ENCODE measurements at places on chromosomes 1 and 21.

DNA sequence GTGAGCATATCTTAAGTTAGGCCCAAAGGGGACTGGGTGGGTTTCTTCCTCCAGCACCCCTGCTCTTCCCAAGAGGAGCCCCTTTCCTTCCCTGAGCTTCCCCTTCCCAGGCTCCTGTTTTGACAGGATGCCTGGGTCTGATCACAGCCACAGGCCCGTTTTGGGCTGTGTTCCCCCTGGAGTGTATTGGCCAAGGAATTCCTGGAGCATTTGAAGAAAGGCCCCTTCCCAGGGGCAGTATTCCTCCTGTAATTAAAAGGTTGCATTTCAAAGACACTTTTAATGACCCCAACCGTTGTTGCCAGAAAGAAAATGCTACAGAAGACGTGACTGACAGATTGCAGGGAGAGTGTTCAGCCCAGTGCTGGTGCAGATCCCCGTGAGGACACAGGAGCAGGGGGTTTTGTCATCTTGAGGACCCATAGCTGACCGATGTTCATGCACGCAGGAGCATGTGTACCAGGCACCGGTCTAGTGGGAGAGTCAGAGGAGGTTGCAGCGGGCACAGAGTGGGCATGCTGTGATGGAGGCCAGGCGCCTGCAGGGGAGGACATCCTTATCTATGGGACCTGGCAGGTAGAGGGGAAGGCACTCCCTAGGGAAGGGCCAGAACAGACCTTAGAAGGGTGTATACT, 19.3 kb upstream of the LBR start:
- peak; percentile 38 for DNase-seq

DNA sequence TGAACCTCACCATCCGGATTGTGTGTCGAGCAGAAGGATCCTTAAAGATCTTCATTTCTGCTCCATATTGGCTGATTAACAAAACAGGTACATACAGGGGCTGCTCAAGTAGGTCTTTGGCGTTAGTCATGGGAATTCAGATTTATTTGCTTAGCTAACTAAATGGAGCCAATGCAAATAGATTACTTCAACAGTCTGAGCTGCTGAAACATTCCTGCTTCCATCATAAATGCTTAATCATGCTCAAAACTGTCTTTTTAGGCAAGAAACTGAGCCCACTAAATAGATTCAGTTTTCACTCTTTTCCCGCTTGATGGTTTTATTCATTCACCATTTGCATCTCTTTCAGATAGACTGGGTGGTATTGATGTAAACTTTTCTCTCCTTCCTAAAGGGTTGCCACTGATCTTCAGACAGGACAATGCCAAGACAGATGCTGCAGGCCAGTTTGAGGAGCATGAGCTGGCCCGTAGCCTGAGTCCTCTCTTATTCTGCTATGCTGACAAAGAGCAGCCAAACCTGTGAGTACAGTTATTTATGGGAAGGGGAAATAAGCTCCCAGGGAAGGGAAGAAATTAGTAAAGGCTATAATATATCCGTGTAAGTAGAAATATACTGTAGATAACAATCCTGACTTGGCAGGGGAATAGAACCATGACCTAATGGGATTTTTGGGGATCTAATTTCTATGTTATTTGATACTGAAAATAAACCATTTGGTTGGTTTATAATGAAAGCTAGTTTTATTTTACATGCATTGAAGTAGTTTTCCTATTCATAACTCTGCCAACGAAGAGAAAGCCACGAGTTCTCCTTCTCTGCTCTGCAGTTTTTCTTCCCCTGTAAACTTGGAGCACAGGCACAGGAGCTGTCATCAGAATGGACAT, 126.4 kb downstream of the VPS13D start:
- DNase-seq, result no peak

DNA sequence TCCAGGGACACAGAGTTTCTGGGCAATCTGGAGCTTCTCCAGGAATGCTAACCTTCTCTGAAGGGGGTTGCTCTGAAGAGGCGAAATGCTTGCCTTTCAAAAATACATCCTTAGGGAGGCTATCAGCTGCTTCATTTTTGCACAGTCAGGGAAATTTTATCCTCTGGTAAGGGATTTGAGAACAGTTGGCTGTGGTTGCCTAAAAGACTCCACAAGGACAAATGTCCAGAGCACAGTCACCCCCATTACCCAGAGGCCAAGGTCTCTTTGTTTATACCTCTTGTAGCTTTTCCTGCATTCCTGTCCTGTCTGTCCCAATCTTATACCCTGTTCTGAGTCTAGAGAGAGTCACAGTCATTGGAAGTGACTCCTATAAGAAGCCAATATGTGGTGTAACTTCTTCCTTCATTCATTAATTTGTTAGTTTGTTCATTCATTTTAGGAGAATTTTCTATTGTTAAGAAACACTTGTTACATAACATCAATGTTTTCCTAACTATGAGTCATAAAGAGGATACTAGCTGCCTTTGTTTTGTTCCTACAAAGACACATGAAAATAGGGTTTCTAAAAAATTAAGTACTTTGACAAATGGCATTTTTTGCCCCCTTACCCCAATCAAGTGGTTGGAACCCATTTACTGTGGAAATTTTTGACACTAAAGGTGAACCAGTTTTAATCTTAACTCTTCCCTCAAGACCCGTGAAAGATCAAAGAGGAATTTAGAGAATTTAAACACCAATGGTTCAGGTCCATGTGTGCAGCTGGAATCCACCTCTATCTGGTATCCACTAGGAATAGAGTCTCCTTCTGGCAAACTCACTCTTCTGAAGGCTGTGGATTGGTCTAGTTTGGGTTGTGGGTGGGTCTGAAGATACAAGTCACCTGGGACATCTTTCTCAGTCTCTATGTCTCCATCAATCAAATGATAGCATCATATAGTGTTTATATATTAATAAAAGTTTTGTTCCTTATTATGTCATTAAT, 47.1 kb downstream of the GPR88 start:
- DNase-seq, result no peak

- DNase-seq, result peak; percentile 73
Observed at GRCh38 chr1:39214998-39215873, 10.7 kb downstream of the MACF1 start.

DNA sequence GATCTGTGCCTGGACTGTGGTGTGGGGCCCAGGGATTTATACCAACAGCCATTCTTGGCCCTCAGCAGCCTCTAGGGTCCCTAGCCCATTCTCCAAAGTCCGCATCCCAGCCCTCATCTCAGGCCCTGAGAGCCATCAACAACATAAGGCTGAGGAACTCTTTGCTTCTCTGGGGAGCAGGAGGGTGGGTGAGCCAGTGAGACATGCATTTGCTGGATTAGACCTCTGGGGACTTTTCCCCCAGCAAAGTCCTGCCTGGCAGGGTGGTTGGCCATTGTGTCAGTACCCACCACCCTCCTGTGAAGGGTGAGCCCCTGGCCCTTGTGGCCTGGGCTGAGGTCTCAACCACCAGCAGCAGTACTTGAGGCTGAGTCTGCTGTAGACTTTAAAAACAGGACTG, 24.2 kb upstream of the FAM20B start:
- no peak for DNase-seq

DNA sequence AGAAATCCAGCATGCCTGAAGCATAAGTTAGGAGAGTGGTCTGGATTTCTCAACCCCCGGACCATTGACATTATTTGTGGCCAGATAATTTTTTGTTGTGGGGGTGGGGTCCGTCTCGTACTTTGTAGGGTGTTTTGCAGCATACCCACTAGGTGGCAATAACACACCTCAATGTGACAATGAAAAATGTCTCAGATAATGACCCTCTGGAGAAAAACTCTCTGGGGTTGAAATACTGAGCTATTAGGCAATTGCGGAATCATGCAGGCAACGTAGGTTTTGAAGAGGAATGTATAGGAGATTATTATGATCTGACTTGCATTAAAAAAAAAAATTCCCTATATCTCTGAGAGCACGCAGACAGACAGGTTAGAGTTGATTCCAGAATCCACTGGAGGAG, 25.3 kb upstream of the RRP15 start:
- DNase-seq, result no peak

GRCh38 chr1:226633541-226634165, 85.1 kb downstream of the STUM start:
- DNase-seq, result no peak

DNA sequence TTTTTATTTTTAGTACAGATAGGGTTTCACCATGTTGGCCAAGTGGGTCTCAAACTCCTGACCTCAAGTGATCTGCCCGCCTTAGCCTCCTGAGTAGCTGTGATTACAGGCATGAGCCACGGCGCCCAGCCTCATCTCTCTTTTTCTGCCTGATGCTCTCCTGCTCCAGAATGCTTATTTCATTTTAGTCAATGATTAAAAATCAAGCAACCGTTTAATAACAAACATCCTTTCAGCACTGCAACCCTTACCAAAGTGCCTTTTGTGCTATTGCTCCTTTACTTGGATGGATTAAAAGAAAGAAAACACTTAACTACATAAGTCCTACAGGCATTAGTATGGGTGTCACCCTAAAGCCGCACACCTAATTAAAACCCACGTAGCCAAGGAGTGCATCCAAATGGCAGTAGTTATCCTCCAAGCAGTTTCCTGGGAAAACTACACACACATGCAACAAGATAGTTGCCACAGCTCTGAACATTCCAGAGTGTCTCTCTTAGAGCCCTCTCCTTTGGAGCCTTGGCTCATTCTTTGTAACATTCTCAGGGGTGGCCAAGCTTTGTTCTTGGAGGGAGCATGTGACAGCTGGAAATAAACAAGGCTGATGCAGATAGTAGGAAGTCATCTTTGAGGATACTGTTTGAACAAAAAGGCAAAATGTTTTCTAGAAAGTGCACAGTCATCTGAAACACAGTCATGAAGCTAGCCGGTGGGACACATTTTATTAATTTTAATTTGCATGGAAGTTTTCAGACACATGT, 51.2 kb downstream of the KCNJ15 start:
- no peak for DNase-seq

DNA sequence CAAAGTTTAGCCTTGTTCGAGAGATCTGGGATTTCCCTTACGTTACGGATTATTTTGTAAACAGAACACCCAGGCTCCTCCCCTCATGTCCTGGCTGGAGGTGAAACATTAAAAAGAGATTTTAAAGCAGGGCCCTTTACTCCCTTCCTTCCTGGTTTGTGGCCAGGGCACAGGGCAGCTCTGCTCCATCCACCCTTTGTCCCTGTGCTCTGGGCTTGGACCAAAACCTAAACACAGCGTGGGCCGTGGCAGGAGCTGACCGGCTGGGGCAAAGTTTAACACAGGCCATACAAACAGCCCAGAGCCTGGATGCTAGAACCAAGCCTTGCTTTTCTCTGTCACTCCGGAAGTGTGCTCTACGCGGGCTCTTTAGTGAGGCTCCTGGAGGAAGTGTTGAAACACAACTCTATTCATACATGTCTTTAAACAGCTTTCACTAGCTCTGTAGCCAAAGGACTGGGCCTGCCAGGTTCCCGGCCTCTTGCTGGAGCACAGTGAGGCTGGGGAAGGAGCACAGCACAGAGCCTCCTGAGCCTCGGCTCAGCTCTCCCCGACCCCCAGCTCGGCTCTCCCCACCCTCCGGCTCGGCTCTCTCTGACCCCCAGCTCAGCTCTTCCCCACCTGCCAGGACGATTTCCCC, 84.7 kb downstream of the PDE9A start:
- DNase-seq, result peak; percentile 78

DNA sequence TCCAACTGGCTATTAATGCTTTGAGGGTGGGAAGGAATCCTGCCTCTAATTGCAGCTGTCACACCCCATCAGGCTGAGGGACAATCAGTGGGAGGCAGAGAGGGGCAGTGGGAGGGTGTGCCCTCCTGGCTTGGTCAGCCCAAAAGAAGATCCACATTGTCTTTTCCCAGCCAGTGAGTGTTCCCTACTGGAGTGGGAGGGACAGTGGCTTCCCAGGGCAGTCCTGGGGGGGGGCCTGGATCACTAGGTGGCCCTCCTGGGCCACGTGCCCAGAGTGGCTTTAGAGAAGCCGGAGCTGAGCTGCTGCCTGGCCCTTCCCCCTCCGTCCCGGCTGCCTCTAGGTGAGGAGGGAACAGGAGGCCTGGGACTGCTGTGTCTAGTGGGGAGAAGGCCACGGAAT, 14.0 kb downstream of the INKA2 start:
- peak; percentile 49 for DNase-seq

- no peak for DNase-seq
Observed at GRCh38 chr1:185014941-185015340, 30.4 kb upstream of the RNF2 start.

GRCh38 chr1:186930238-186930637, 101.5 kb downstream of the PLA2G4A start:
- DNase-seq, result no peak

DNA sequence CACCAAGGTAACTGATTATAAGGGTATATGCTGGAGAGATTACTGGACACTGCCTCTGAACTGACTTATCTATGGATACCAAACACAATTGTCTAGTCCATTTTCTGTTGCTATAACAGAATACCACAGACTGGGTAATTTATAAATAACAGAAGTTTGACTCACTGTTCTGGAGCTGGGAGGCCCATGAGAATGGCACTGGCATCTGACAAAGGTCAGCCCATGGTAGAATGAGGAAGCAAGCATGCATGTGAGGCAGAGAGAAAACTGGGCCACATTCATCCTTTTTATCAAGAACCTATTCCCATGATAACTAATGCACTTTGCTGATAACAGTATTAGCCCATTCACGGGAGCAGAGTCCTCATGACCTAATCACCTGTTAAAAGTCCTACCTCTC, 37.4 kb downstream of the FCER1A start:
- no peak for DNase-seq

DNA sequence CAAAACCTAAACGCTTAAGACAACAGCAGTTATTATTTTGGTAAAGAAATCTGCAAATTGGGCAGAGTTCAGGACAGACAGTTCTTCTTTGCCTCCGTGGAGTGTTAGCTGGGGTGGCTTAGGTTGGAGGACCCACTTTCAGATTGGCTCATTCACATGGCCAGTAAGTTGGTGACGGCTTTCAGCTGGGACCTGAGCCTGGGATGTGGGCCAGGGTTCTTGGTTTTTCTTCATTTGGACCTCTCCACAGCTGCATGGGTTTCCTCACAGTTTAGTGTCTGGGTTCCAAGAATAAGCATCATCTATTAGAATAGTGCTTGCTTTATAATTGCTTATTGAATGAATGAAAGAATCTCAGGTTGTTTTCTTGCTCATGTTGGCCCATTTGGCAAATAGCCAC, 72.2 kb downstream of the ATF6 start:
- DNase-seq, result no peak

DNA sequence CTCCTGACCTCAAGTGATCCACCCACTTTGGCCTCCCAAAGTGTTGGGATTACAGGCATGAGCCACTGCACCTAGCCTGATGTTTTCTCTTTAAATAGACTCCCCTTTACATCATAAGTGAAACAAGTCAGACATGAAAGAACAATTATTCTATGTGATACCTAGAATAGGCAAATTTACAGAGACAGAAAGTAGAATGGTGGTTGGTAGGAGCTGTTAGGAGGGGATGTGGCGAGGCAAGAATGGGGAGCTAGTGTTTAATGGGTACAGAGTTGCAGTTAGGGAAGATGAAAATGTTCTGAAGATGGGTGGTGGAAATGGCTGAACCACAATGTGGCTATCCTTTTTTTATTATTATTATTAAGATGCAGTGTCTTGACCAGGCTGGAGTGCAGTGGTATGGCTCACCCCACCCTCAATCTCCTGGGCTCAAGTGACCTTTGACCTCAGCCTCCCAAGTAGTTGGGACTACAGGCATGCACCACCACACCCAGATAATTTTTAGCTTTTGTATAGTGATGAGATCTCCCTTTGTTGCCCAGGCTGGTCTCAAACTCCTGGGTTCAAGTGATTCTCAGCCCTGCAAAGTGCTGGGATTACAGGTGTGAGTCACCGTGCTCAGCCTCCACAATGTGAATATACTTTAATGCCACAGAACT, 28.4 kb downstream of the ELF3 start:
- DNase-seq, result no peak

GRCh38 chr1:150280138-150280707, 2.1 kb upstream of the CIART start:
- no peak for DNase-seq

- no peak for DNase-seq
Observed at GRCh38 chr1:60036856-60037460, 36.6 kb downstream of the C1orf87 start.

Data from activated CD8-positive, alpha-beta memory T cell treated with anti-CD3 and anti-CD28 coated beads for 24 hours (primary cell).